NCI-H510A (cell line): ENCODE measurements at places on chromosomes 12 and 14.

GRCh38 chr12:101780599-101780998 is 41.3 kb upstream of the SYCP3 start:
- DNase-seq: no peak

GRCh38 chr12:2477009-2477766 is 317.6 kb upstream of the FKBP4 start:
- DNase-seq: no peak

- no peak for DNase-seq
Measured at GRCh38 chr12:49295082-49295936, at the start of gene PRPH. TSS of gene PRPH (plus strand) at chr12:49295147. CDS start at chr12:49295201, 54 bp downstream.

DNA sequence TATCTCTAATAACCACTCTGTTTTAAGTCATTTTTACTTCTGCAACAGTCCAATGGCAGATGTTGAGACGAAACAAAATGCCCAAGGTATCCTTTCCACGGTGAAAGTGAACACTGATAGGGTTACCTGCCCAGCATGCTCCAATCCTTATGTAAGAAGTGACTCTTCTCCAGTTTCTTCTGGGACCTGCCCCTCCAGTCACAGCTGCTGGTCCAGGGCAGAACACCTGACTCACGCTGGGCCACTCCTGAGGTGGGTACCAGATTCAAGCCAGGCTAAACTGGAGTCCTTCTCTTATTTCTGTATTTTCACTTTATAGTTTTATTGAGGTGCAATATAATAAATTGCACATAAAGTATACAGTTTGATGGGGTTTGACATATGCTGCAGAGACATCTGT is 16.7 kb downstream of the NT5DC3 start:
- no peak for DNase-seq

GRCh38 chr12:60052483-60052882 is 456.7 kb downstream of the SLC16A7 start:
- DNase-seq: no peak

GRCh38 chr14:99545586-99545985 is 58.4 kb downstream of the CCDC85C start:
- no peak for DNase-seq

GRCh38 chr12:66733839-66734238 is 55.0 kb upstream of the GRIP1 start:
- no peak for DNase-seq

GRCh38 chr12:130983328-130984017 is 29.8 kb downstream of the ADGRD1 start:
- DNase-seq: no peak

DNA sequence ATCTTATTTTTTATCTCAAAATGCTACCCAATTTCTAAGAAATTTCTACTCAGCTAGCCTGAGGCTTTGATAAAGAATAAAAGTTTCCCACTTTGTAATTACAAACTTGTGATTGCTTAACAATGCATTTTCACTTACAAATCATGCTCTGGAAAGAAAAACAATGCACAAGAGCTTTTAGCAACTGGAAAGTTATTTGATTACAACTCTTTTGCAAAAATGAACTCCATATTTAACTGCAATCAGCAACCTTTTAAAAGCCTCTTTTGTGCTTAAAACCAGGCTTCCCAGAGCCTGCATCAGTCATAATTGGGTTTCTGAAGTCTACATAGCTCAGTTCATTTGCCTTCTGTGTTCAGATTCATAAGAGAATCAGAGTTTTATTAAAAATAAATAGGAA is 395.2 kb downstream of the PAWR start:
- no peak for DNase-seq

- DNase-seq: no peak
Measured at GRCh38 chr12:24561411-24561871, 387.5 kb downstream of the BCAT1 start.

- DNase-seq: no peak
Measured at GRCh38 chr12:91704446-91704845, 441.2 kb downstream of the BTG1 start.

GRCh38 chr12:132360410-132360809 is 31.0 kb upstream of the GALNT9 start:
- no peak for DNase-seq
